ENCODE measurements at places on chromosomes 2 and 18.
A peak's percentile ranks its signal among the peaks of the same experiment; 100 is the strongest.

DNA sequence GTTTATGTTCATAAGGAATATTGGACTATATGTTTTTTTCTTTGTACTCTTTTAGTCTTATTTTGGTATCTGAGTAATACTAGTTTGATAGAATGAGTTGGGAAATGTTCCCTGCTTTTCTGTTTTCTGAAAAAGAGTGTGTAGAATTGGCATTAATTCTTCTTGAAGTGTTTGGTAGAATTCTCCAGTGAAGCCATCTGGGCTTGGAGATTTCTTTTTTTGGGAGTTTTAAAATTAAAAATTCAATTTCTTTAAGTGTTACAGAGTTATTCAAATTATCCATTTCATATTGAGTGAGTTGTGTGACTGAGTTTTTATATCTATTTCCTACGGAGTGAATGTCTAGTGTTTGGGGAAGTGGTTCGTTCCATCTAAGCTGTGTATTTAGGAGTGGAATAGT is 80.6 kb upstream of the HS6ST1 start:
- DNase-seq: no peak

- DNase-seq: no peak
Measured at GRCh38 chr2:23426263-23426905, 41.4 kb downstream of the KLHL29 start.

- no peak for DNase-seq
Measured at GRCh38 chr2:824524-824923, 126.1 kb upstream of the SNTG2 start.

- no peak for DNase-seq
Measured at GRCh38 chr2:55088400-55088799, 38.1 kb upstream of the RTN4 start.

DNA sequence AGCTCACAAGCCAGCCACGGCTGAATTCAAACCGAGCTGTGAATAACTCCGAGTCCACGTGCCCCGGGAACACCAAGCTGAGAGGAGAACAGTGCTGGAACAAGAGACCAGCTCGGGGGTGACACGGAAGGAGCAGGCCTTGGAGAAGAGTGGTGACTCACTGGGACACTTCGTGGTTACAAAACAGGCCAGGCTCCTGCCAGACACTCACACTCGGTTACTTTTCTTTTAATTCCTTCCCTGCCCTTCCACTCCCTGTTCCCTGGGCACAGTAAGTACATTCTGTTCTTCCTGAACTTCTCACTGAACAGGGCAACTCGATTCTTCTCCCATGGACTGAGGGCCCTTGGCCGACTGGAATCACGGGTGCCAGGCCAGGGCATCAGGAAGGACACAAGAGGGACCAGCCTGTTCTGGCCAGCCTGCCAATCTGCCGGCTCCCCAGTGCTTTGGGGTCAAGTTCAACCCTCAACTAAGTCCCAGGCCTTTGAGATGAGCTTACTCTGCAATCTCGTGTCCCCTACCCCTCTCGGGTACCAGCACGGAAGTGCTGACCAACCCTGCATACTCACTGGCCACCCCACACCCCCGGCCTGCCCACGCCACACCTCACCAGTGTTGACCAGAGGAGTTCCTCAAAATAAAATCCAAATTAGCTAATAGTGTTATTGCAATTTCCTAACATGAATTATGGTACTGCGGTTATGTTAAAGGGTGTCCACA is 87.5 kb downstream of the TFCP2L1 start:
- DNase-seq: no peak

DNA sequence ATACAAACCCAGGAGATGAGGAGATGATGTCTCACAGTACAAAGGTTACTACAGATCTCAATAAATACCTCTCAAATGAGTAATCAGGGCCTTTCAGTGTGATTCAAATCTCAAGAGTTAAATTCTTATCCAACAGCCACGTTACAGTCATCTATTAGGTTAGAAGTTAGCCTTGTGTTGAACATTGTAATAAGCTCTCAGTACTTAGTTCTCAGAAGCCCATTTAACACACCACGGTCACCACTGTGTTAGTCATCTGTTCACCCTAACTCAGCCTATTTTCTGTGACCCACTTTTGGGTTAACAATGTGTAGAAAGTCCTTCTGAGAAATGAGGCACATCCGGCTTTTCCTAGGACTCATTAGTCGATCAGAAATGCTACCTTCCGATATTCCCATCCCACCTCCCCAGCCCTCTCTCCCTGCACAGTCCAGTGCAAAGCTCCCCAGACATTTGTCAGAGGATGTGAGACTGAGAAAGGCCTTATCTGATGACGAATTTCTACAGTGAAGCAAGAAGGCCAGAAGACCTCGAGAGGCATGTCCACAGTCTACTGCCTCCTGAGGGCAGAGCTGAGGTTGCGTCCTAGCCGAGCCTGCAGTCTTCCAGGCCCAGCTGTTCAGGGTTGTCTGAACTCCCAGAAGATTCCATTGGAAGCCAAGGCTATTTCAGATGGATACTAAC is 92.6 kb downstream of the ACTR2 start:
- DNase-seq: peak; percentile 91

DNA sequence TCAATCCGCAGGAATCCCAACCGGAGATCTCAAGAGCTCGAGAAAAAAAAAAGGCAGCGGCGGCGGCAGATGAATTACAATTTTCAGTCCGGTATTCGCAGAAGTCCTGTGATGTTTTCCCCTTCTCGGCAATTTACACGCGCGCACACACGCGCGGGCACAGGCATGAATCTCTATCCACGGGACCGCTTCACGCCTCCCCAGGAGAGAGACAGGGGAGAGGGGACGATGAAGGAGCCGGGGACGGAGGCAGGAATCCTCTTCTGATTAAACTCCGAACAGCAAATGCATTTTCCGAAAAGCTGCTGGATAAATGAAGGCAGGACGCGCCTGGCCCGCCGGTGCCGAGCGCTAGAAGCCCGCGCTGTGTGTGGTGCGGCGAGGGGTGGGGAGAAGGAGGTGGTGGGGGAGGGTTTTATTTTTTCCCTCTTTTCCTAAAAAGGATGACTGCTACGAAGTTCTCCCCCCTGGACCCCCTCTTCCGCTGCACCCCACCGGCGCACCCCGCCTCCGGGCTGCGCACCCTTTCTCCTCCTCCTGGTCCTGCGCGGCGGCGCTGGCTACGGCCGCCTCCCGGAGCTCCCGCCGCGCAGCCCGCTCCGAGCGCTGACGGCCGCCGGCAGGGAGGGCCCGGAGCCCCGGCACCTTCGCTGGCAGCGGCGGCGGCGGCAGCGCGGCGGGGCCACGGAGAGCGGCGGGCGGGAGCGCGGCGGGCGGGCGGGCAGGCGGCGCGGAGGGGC is at the start of gene BCL2:
BCL2 (minus strand) TSS at position 387 of the 740 bp plus-strand sequence.
- peak; percentile 29 for DNase-seq

DNA sequence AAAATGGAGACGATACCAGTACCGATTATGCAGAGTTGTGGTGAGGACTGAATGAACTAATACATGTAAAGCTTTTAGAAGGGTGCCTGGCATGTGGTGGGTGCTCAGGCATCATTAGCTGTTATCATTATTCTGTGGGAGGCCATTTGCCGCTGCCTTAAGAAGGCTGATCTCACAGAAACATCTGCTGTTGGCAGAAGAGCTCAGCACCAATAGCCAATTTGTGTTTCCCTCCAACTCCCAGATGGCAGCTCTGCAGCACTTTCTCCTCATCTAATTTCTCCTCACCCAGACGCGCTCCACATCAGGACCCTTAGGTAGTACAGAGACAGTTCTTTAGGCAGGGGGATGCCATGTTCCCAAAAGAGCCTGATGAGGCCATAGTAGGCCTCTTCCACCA is 15.8 kb upstream of the CYP1B1 start:
- no peak for DNase-seq

GRCh38 chr2:170282851-170283250 is 104.9 kb downstream of the MYO3B start:
- no peak for DNase-seq

DNA sequence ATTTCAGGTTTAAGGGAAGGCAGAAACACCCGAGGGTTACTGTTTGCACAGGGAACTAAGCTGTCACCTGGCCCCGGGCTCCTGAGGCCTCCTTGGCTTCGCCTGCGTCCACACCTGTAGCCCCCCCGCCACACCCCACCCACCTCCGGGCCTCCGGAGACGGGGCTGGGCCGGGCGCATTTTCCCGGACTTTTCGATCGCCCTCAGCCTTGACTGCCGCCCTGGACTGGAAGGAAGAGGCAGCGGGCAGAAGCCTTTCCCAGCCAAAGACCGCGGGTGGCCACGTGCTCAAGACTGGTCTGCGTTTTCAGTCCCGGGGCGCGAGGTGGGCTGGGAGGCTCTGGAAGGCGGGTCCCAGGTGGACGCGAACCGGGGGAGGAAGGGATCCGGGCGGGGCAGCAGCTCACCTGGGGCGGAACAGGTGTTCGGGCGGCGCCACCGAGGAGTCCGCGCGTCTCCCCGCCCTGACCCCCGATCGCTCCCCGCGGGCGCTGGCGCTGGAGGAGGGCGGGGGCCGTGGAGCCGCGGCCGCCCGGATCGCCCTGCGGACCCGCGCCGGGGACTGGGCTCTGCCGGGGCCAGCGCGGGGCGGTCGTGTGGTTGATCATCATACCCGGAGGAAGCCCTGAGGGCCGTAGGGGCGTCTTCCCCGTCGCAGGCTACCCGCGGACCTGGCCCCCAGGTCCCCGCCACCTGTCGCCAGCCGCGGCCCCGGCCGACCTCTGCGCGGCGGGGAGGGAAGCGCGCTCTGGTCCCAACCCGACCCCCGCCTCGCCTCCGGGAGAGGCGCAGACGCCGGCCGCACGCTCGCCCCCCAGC is 3.2 kb downstream of the ID2 start:
- DNase-seq: no peak

DNA sequence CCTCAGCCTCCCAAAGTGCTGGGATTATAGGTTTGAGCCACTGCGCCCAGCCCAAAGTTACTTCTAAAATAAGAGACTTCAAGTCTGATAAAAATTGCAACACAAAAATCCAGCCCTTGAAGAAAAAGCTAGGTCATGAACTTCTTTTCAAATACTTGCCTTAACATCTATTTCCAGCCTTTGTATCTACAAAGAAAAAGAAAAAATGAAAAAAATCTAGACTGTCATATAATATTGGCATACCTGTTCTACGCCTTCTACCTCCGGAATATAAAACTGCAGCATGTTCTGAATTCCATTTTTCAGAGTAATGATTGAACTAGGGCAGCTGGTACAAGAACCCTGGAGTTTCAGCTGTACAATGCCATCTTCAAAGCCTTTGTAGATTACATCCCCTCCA is 13.1 kb upstream of the GFPT1 start:
- no peak for DNase-seq

DNA sequence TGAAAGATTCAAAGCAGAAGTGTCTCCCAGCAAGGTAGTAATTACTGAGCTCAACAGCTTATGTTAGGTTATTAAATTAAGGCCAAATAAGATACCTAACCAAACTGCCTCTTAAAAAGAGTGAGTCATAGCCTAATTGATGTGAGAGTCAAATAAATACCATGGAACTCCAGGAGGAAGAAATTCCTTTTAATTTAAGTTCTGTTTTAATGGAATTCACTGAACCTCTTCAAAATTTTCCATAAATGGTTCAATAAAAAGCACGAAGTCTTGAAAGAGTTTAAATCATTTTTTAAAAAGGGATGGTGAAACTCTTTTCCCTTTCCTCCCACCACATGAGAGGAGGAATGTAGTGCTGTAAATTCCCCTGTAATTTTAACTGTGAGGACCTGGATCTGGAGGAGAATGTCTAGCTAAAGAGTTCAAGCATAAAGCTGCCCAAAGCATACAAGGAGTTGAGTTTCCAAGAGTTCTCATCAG is 180.8 kb upstream of the MMADHC start:
- DNase-seq: peak; percentile 30

DNA sequence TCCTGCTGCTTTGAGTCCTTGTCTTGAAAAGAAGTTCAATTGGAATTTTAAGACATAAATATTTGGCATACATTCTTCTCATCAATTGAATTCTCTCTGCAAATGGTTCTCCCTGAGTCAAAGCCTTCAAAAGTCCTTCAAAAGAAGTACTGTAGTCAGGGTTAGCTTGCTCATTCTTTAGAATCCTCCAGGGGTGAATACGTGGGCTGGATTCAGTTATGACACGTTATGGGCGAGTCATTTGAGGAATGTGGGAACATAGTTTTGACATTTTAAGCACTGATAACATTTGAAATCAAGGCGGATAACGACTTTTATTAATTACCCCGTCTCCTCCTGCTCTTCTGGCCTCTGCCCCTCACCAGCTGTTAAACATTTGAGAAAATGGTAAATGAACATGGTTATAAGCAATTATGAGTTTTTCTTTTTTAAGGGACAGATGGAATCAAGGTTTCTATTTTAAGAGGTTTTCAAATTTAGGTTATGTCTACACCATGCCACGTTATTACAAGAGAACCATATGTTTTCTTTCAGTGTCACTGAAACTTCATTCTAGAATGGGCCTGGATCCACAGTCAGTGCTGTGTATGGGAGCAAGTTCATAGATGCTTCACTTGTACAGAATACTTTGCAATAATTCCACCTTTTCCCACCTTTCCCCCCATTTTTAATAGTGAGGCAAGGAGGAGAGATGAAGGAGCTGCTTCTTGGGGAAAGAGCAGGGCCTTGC is 273.1 kb downstream of the TSN start:
- peak; percentile 48 for DNase-seq

DNA sequence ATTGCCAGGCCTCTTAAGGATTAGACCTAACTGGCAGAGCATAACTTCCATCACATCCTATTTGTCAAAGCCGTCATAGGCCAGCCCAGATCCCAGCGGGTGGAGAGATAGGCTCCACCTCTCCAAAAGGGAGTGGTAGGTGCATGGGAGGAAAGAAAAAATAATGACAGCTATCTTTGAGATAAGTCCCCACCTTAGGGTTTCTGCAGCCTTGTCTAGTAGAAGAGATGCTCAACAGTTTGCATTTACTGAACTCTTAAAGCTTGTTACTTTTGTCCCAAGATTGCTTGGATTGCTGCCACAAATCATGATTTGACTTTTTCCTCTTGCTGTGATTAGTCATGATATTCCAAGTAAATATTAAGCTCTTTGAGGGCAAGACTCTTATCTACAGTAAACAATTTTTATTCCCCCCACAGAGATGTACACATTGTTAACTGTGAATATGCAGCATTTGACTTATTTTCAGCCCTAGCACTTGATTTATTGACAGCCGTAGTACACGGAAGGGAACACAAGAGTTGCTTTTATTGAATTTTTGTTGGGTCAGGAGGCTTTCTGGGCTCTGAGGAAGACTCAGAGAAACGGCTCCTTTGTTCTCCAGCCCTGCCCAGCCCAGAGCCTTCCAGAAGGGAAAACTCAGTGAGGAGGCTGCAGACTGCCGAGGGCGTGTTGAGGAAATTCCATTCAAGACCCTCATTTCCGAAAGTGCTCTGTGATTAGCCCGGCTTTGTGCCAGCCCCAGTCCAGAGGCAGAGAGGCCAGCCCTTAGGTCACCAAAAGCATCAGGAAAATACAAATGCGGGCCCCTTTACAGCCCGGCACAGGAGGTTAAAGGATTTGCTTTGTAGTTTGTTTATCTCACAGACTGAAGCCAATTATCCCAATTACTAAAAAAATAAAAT is 75.5 kb upstream of the ZNF532 start:
- no peak for DNase-seq

- no peak for DNase-seq
Measured at GRCh38 chr2:213125646-213126347, 25.6 kb downstream of the IKZF2 start.
